ENCODE measurements at places on chromosomes 13 and 19.

GRCh38 chr19:17869114-17869608 lies 2.6 kb upstream of the SLC5A5 start:
- DNase-seq = no peak

GRCh38 chr19:52139252-52140031 lies at the start of gene ZNF616:
TSS of gene ZNF616 (minus strand) at chr19:52139938. CDS start at chr19:52130512, 9,426 bp downstream.
- peak; percentile 99 for DNase-seq

GRCh38 chr13:61086087-61086486 lies 329.6 kb downstream of the PCDH20 start:
- DNase-seq = no peak

DNA sequence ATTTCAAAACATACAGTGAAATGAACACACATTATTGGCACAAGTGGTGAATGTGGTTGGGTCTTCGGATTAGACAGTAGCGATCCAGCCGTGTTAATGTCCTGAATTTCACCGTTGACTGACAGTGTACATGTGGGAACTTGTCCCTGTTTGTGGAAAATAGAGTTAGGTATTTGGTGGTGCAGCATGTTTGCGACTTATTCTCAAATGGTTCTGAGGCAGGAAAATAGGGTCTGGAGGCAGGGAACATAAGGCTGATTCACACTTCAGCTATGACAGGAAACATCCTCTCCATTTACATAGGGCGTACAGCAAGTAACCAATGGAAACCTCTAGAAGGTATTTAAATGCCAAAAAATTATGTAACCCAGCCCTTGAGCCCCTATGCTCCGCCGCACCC lies 4.2 kb downstream of the LGALS7B start:
- DNase-seq = no peak

GRCh38 chr19:42465827-42466280 lies 23.1 kb upstream of the CXCL17 start:
- no peak for DNase-seq

DNA sequence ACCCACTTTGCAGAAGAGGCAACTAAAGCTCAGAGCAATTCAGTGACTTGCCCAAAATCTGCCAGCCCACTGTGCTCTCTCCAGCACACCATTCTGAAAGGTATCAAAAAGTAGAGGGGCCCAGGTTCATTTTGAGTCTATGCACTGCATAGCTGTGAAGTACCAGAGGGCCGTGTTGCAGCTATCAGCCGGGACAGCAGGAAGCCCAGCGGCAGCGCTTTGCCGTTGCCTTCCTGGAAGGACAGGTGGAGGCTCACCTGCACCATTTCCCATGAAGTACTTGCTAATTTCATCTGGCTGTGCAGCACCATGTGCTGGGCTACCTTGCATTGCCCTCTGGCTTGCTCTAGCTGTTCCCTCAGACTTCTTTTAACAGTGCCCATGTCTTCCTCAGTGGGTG lies 2.7 kb upstream of the SERPINE3 start:
- no peak for DNase-seq

DNA sequence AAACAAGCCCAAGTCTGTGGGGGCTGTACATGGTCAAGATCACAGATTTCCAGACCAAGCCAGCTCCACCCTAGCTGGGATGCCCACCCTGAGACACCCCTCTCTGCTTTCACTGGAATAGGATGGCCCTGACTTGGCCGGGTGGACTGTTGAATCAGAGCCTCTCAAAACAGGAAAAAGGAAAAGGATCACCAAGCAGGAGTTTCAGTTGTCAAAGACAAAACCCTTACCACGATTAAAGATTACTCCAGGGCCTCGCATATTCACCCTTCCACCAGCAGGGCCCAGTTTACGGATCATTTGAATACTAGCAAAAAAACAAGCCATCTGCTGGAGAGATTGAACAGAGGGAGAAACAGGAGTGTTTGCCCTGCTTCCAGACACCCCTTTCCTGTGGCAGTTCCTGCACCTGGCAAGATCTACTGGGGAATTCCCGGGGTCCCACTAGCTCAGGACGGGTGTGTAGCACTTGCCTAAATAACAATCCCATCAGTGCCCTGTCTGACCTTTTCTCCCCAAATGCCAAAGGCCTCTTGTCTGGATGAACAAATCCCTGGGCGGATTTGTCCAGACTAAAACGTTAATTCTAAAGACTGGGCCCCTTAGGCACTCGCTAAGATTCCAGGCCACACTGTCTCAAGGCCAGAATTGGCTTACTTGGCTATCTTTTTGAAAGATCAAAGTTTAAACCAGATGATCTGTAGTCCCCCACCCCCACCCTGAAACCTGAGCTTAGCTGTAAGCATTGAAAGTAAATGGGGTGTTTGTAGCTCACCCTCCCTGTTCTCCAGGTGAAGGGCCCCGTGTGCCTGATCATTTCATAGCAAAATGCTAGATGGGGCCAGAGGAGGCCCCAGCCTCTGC lies 38.4 kb downstream of the ACTN4 start:
- DNase-seq = no peak

GRCh38 chr13:101747039-101747438 lies 294.6 kb downstream of the ITGBL1 start:
- no peak for DNase-seq

DNA sequence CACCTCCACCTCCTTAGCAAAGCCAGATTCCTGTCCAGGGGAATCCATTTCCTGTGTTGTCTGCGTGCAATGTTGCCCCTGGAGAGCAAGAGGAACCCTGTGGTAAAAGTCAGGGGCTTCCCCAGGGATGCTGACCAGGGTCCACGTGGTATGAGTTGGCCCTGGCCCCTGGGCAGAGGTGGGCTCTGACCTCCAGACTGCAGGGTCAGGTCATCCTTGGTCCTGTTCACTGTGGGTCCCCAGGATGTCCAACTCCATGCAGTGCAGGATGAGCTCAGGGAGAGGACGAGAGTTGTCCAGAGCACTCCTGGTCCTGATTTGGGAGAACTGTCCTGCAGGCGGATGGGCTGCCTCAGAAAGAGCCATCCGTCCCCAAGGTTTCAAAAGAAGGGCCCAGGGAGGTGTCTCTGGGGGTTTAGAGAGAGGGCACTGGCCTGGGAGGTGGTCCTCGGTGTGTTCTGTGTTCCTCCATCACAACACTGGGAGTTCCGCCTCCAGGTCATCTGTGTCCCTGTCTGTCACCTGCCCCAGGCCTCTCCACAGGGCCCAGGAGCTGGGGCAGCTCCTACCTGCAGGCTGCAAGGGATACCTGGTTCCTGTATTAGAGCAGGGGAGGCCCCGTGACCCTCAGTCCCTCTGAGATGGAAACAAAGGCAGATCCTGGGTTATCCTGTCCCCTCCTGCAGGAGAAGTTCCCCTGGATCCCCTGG lies 1.2 kb upstream of the CEACAM4 start:
- DNase-seq = no peak

GRCh38 chr13:80921971-80922370 lies 581.0 kb upstream of the SPRY2 start:
- DNase-seq = no peak

DNA sequence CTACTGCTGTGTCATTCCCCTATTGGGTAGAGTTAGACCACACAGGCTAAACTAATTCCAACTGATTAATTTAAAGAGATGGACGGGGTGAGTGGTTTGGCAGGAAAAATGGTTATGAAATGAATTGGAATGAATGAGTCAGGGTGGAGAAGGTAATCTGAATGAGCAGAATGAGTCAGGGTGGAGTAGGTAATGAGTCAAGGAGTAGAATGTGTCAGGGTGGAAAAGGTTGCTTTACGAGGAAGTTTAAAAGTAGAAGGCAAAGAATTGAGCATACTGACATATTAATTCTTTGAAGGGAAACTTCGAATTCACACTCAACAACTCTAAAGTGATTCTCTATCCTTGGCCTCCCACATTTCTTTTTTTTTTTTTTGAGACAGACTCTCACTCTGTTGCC lies 12.7 kb upstream of the ZNF121 start:
- no peak for DNase-seq

DNA sequence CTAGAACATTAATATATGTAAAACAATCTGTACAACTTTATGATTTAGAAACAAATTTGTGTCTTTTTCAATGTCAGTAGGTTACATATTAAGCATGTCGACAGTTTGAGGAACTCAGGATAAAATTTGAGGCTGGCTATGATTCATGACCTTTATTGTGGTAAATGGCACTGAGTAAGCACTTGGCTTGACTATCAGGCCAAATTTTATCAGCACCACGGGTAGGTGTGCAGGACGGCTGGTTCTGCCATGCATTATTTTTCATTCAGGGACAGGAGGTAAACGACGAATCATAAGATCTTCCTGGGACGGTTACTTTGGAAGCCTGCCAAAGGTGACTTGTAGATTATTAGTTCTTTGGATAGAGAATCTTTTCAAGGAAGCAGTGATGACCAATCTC lies 19.9 kb upstream of the CYP4F8 start:
- DNase-seq = no peak

DNA sequence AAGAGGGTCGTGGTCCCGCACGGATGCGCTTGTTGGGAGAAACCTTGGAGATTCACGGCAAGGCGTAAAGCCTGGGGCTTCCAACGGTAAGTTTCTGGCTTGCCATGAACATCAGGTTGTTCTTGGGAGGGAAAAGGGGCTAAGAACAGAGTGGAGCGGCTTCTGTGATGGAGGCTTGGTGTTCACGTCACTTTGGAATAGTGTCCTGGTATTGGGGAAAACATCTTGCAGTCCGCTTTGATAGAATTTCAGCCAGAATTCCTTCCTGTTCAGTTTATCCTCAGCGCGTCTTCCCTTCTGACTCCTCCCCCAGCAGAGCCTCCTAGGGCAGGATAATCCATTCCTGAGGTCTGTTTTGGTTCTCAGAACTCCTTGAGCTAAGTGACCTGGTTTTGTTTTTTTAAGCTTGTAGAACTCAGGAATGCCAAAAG lies 2.0 kb downstream of the KCTD15 start:
- DNase-seq = no peak

DNA sequence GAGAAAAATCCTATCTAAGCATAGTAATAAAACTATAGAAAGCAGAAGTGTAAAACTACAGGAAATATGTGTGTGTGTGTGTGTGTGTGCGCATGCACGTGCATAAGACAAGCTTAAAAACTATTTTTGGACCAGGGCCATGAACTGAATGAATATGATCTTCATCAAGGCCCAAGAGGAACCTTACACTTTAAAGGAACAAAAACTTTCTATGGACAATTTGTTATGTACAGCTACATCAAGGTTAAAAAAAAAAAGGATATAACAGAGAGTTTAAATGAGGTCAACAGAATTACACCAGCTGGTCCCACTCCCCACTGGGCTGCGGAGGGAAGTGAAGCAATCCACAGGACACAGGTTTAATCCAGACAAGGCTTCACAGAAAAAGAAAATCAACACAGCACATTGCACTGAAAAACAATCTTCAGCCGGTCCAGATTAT lies 151.1 kb downstream of the LHFPL6 start:
- DNase-seq = no peak

GRCh38 chr13:30943881-30944280 lies 11.4 kb downstream of the TEX26 start:
- DNase-seq = no peak

GRCh38 chr19:11252665-11253355 lies 9.5 kb downstream of the DOCK6 start:
- no peak for DNase-seq

DNA sequence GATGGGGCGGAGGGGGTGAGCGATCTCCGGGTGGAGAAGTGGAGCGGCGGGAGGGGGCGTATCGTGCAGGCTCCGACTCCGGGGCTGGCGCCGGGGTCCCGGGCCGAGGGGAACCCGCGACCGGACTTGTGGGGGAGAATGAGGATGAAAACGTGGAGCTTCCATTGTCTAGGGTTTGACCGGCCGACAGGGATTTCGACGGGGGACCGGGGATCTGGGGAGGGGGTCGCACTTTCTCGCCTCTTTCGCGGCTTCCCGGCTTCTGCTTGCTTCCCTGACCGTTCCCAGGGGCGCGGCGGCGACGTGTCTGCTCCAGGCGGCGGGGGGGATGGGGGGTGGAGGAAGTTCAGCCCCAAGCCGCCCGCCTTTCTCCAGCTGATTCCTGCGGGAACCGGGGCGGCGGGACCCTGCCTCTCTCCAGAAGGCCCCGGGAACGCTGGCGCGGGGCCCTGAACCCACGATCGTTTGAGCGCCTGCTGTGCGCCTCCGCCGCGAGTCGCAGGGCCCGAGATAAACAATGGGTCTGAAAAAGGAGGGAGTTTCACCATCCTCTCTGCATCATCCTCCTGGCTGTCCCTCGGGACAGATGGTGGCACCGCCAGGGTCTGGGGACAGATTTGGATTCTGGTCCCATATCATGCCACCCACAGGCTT lies 790 bp downstream of the TPM4 start:
- DNase-seq = peak; percentile 40

GRCh38 chr13:29654384-29654783 lies 58.9 kb upstream of the SLC7A1 start:
- DNase-seq = no peak

GRCh38 chr19:45887200-45887710 lies 1.3 kb upstream of the IRF2BP1 start:
- DNase-seq = no peak

GRCh38 chr13:34462843-34463242 lies 479.2 kb upstream of the NBEA start:
- DNase-seq = no peak
